ENCODE measurements at places on chromosomes 13 and 19. TPM values are rescaled to one million over a fixed set of nuclear protein-coding genes. Genes with fewer than 3 reads are reported as not detected.

Gene ZNF99
- total RNA-seq, result not detected

DNA sequence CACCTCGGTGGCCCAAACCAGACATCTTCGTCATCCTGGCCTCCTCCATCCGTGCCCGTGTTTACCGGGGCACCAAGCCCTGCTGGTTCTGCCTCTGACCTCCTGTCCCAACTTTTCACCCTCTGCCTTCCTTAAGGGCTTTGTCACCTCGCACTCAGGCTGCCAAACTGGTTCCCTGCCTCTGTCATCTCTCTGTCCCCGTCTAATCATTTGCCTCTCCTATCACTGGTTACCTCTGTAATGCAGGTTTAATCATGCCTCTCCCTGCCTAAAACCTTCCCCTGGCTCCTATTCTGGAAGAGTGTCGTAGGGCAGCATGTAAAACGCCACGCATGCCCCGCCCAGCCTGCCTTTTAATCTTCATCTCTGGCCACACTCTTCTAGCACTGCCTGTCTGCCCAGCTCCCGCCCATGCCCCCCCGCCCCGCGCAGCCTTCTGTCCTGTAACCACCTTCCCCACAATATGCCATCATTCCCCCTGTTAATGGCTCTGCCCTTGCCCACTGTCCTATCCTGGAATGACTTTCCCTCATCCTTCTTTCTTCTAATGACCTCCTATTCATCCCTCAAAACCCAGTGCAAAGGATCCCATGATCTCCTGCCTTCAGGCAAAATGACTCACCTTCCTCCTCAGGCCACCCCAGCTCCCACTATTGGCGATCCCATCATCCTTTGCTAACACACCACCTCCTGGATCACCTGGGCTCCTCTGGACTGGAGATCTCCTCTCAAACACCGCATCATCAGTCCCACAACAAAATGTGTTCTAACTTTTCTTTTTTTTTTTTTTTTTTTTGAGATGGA lies 66.7 kb downstream of the PEX11G start:
- DNase-seq, result peak; percentile 38

DNA sequence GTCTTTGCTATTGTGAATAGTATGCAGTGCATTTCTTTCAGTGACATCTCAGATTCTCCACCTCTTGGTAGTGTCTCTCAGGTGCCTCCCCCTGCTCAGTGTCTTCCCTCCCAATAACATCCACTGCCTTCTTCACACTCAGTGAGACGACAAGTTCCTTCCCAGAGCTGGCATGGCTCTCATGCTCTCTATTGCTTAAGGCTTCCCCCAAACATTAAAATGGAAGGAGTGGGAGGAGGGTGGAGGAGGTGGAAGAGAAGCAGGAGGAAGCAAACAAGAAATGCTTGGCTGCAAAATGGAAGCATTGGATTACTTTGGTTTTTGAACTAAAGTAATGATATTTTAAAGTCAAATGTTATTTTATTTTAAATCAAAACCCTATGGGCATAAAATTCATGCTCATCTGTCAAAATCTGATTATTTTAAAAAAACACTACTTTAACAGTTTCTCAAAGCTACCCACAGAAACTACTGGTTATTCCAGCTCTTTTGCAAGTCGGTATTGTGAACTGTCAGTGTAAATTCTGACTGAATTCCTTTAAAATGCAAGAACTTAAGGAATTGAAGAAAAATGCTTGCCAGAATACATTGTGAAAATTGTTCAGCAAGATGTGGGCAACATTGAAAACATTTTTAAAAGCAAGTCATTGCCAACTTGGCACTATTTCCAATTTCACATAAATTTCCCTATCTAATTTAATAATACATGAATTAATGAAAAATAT lies 727.6 kb upstream of the ARGLU1 start:
- no peak for DNase-seq

- DNase-seq, result no peak
Measured at GRCh38 chr19:10797541-10798256, 38.3 kb downstream of the TMED1 start.

DNA sequence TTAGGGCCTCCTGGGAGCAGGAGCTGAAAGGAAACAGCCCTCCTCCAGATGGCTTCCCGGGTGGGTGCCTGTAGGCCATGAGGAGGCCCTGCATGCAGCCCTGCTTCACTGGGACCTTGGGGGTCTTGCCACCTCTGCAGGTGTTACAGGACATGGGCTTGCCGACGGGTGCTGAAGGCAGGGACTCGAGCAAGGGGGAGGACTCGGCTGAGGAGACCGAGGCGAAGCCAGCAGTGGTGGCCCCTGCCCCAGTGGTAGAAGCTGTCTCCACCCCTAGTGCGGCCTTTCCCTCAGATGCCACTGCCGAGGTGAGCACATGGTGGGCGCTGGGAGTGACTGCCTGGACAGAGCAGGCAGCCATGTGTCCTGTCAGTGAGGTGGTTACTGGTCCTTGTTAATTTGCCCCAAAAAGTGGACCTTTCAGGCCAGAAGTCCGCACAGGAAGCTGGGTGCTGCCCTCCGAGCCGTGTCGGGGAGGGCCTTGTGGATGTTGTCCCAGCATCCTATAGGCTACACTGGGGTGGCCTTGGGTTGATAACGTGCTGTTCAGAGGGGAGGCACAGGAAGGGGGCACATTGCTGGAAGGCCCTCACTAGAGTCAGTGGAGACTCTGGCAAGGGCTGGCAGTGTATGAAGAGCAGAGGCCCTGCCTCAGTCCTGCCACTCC lies 18.7 kb upstream of the QTRT1 start:
- no peak for DNase-seq

Gene ZNF414
- total RNA-seq, result 9.8 TPM

GRCh38 chr19:6362351-6362801 lies 1.0 kb downstream of the CLPP start:
- no peak for DNase-seq

DNA sequence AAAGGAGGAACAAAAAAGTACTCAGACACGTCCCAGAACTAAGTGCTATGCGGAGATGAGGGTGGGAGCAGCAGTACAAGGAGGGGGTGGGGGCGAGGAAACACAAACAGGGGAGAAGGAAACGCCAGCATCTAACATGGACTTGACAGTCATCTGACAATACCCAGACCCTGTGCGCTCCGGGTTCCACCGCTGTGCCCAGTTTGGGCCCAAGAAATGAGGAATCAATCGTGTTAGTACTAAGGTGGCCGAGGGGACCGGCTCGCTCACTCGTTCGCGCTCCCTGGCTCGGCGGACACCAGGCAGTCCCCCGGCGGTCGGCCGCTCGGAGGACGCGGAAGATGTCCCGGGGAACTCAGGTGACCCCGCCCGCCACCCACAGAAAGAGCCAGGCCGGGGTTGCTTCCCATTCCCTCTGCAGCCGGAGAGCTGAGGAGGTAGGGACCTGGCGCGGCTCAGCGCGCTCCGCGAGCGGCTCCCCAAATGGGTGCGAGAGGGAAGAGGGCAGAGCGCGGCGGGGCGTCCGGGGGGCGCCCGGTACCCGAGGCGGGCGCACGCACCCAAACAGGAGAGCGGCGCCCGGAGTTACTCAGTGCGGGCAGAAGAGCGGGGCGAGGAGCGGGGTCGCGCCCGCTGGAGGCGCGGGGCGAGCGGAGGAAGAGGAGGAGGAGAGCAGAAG lies 616 bp downstream of the TSHZ3 start:
- no peak for DNase-seq

DNA sequence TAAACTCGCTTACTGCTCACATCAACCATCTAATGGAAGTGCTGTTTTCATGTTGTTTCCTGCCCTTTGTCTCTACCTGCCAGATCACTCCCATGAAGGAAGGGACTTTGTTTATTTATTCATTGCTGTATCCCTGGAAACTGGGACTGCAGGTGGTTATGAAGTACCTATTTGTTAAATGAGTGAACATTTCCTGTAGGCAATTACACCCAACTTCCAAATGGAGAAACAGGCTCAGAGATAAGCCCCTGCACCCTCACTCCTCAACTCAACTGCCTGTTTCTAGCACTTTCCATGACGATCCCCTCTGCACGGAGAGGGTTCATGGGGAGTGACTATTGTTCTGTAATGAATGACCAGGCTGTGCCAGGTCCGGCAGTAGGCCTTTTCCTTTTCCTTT lies 1.9 kb upstream of the SELENOW start:
- peak; percentile 97 for DNase-seq

DNA sequence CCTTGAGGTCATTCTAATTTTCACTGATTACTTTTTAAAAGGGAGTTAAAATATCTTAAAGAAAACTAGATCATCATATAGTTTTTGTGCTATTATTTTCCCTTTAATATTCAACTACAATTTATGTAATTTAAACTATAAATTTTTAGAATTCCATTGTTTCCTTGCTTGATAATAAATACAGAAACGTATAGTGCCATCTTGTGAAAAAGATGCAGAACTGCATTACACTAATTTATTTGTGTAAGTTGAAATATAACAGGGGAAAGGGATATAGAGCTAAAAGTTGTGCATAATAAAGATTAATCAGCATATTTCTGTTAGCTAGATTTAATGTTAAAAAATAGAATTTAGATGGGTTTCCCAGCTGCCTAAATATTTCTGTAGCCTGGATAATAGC lies 61.5 kb upstream of the TDRD3 start:
- DNase-seq, result peak; percentile 31

GRCh38 chr19:10651851-10652250 lies 2.3 kb upstream of the ILF3 start:
- no peak for DNase-seq

GRCh38 chr19:12828494-12828893 lies 5.9 kb downstream of the RTBDN start:
- peak; percentile 29 for DNase-seq

- no peak for DNase-seq
Measured at GRCh38 chr13:60435762-60436374, 38.8 kb downstream of the TDRD3 start.

DNA sequence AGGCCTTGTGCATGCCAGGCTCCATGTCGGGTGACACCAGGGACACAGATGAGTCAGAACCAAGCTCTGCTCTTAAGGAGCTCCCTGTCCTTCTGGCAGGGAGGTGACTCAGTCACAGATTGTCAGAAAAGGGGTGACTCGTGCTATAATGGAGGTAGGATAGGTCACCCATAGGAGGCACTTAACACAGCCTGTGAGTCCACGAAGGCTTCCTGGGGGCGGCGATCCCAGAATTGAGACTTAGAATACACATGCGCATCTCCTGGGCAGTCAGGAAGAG lies 19.6 kb downstream of the FUZ start:
- DNase-seq, result no peak
